ENCODE measurements at places on chromosomes 2 and 18.

GRCh38 chr2:167253025-167253424, 364.7 kb downstream of the XIRP2 start:
- DNase-seq = no peak

- DNase-seq = no peak
These were observed 14.3 kb downstream of the LPIN2 start for GRCh38 chr18:2998644-2999043.

GRCh38 chr2:39991298-39991697, 212.2 kb upstream of the THUMPD2 start:
- no peak for DNase-seq

- DNase-seq = no peak
These were observed 27.9 kb downstream of the ZCCHC2 start for GRCh38 chr18:62550746-62551145.

- no peak for DNase-seq
These were observed 1142.7 kb downstream of the CNTNAP5 start for GRCh38 chr2:125167820-125168219.

DNA sequence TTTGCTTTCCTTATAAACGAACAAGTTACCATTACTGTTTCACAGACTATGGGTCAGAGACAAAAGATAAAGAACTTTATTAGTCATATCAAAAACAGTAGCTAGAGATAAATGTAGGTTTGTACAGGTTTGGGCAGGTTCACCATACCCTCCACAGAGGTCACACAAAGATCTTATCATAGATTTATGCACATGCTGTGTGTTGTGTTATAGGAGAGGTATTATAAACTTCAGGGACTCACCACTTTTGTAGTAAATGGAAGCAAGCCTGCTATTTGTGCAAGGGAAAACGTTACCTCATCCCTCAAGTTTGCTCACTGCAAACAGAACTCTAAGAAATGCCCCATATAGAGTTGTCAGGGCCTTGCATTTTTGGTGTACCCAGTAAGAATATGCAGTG, 584.5 kb upstream of the LRRTM1 start:
- no peak for DNase-seq

- DNase-seq = peak; percentile 67
These were observed 36.2 kb downstream of the WIPF1 start for GRCh38 chr2:174561283-174561971.

DNA sequence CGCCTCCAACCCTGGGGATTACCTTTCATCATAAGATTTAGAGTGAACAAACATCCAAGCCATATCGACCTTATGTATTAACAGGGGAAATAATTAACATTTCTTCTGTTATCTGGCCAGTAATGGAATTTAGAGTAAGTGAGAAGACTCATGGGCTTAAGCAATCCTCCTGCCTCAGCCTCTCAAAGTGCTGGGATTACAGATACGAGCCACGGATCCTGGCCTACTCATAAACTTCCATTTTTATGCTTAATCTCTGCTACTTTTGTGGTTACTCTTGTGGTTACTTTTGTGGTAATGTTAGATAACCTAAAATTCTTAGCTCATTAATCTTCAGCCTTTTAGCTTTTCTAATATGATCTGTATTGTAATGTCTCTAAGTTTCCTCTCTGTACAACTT, 159.3 kb upstream of the SLC8A1 start:
- DNase-seq = no peak

DNA sequence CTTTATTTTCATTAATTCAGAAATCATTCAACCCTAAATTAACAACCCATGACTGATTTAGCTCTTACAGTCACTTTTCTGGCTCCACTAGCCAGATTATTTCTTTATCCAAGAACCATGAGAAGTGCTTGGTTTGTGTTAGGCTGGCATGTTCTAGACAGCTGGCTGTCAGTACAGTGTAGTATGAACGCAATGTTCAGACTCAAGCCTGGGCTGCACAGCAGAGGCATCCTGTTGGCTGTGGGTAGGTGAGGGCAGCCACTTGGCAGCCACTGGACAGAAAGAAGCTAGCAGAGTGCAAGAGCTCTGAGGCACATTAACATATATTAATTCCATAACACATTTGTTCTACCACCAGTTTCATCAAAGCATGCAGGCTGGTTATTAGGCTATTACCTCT, 522.9 kb upstream of the FSHR start:
- no peak for DNase-seq

GRCh38 chr18:78778651-78779050, 201.0 kb upstream of the SALL3 start:
- no peak for DNase-seq

DNA sequence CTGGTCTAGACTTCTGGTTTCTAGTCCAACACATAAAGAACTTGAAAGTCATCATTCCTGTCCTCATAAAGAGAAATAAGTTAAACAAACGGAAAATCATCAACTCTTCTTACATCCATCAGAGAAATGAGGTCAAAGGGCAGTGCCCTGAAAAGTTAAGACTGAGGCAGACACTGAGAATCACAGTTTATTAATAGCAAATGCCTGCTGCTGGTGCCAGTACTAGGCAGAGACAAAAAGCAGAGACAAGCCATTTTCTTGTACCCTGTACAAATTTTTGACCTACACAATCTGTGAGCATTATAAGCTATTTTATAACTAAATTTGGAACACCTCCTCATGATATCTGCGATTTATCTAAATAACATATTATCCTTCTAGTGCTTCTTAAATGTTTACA, 36.8 kb downstream of the ATF2 start:
- DNase-seq = no peak

GRCh38 chr2:181152226-181152625, 171.8 kb downstream of the UBE2E3 start:
- no peak for DNase-seq

DNA sequence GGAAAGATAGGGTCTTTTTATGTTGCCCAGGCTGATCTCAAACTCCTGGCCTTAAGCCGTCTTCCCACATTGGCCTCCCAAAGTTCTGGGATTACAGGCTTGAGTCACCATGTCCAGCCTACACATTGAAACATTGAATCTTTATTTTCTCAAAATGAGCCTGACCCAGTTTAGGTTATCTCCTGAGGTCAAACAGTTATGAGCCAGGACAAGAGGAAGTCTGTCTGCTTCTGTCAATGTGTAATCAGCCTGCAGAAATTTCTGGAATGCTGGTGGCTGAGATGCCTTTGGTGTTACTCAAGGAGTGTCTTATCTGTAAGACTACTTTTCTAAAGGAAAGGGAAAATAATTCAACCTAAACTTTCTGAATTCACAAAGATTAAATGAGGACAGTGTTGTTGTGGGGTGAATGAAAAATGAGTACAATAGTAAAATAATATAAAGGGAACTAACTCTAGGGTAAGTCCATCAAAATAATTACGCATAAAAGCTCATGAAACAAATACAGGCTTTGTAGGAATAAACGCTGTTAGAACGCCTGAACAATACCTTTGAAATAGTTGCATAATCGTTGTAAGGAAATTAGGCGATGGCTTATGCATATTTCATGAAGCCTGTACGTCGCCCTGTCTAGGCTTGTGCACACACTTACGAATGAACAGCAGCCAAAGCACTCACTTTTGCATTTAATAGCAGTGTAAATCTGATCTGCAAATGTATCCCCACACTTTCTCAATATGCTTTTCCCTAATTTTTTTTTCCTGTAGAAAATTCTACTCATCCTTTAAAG, 260.8 kb downstream of the RDH14 start:
- DNase-seq = no peak

DNA sequence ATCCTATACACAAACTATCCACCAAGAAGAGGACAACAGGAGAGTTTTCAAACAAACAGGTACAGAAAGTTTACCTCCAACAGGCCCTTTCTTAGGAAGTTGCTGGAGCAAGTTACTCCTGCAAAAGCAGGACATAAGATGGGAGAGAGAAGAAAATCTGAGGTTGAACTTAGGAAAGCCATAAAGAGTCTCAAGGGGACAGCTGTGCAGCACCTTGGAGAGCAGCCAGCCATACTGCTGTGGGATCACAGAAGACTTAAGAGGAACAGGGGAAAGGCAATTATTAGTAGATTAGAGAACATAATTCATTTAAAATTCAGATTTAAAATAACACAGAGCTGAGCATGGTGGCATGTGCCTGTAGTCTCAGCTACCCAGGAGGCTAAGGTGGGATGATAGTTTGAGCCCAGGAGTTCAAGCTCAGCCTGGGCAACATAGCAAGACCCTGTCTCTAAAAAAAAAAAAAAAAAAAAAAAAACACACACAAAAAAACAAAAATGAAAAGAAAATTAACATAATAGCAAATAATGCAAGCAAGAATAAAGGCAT, 148.1 kb upstream of the SIX3 start:
- DNase-seq = no peak

DNA sequence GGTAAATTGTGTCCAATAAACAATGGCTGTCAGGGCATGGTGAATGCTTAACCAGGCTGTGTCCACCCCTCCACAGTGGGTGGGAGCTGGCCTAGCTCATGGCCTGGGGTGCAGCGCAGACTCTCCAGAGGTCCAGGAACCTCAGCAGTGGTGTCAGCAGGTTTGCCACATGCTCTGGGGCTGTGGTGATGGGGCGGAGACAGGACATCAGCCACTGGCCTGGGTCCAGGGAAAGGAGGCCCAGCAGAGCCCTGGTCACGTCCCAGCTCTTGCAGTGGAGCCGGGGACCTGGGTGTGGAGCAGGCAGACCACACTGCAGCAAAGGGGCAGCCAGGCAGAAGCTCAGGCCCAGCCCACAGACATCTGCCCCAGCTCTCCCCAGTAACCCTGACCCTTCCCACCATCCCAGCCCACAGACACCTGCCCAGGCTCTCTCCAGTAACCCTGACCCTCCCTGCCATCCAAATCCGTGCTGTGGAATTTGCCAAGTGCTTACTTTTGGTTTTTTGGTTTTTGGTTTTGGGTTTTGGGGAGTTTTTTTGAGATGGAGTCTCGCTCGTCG, 13.8 kb upstream of the KIF1A start:
- DNase-seq = no peak

- DNase-seq = no peak
These were observed 53.9 kb downstream of the WDSUB1 start for GRCh38 chr2:159232456-159233170.

DNA sequence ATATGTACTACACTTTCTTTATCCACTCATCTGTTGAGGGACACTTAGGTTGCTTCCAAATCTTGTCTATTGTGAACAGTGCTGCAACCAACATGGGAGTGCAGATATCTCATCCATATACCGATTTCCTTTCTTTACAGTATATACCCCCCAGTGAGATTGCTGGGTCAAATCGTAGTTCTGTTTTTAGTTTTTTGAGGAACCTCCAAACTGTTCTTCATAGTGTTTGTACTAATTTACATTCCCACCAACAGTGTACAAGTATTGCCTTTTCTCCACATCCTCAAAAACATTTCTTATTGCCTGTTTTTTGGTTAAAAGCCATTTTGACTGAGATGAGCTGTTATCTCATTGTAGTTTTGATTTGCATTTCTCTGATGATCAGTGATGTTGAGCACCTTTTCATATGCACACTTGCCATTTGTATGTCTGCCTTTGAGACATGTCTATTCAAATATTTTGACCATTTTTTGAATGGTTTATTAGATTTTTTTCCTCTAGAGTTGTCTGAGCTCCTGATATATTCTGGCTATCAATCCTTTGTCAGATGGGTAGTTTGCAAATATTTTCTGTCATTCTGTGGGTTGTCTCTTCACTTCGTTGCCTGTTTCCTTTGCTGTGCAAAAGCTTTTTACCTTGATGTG, 12.2 kb downstream of the PLEK start:
- no peak for DNase-seq

Data from occipital lobe (tissue), 3 donors.